ENCODE measurements at places on chromosomes 2 and 18.

GRCh38 chr2:106161938-106162820 lies 31.9 kb downstream of the UXS1 start:
- DNase-seq: no peak

DNA sequence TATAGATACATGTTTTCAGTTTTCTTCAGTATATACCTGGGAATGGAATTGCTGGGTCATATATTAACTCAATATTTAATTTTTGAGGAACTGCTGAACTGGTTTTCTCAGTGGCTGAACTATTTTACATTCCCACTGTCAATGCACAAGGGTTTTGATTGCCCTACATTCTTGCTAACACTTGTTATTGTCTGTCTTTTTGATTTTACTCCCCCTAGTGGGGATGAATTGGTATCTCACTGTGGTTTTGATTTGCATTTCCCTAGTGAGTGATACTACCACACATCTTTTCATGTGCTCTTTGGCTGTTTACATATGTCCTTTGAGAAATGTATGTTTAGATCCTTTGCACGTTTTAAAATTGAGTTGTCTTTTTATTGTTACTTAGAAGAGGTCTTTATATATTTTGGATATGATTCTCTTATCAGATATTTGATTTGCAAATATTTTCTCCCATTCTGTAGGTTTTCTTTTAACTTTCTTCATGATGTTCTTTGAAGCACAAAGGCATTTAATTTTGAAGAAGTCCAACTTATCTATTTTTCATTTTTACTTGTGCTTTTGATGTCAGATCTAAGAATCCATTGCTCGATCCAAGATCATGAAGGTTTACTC lies 36.2 kb downstream of the ASB1 start:
- no peak for DNase-seq

DNA sequence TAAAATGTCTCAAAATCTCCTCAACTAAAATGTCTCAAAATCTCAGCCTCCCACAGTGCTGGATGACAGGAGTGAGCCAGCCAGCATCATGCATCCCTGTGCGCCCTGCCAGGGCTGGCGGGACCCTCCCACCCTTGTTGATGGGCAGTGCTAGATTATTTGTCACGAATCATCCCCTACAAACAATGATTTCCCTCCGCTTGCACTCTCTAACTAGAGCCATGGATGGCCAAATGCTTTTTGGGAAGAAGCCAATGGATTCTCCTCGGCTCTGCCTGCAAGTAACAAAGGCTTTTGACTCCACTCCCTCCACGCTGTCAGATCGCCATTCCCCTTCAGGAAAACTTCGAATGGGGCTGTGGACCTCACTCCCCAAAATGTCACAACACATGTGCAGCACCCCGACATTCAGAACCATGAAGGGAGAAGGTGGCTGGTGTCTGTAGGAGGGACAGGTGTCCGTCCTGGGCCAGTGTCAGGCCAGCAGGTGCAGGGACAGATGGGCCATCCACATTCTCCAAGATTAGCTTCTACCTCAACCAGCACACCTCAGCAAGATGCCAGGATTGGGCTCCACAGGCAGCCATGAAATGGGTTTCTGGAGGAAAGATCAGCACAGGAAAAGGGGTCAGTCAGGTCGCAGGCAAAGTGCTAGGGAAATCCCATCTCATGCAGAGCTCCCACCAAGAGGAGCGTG lies 11.5 kb downstream of the AMER3 start:
- no peak for DNase-seq

- no peak for DNase-seq
Measured at GRCh38 chr2:77521548-77521891, 656 bp downstream of the LRRTM4 start.

DNA sequence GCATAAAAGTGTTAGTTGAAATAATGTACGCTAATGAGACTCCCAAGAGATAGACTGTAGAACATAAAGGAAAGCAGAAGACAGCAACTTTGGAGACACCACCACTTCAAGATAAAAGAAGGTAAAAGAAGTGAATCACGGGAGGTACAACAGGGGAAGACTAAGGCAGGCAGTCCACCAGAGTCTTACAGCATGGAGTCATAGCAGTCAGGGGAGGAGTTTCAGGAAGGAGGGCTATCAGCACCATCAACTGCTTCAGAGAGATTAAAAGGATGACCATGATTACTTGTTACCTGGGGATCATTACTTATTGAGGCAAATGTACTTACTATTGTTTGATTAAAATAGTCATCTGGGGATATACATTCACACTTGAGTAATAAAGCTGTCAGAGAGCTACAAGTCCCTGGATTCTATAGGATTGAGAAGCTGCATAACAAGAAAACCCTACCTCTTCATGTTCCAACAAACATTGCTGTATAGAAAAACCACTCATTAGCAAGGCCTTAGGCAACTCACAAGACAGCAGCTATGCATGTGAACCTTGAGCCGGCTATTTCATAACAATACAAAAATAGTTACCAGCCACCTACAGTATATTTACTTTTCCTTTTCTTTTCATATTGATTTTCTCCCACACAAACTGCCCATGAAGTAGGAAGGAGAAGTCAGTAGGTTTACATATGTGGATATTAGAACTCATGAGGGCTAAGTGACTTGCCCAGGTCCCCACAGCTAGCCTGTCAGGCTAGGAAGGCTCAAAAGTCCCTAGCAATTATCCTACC lies 101.7 kb downstream of the PDE11A start:
- no peak for DNase-seq

- no peak for DNase-seq
Measured at GRCh38 chr2:120014226-120014980, 1.5 kb downstream of the EPB41L5 start.

- DNase-seq: no peak
Measured at GRCh38 chr2:204104811-204105210, 168.2 kb downstream of the ICOS start.

- DNase-seq: no peak
Measured at GRCh38 chr2:198293281-198293680, 488.9 kb downstream of the PLCL1 start.

- DNase-seq: no peak
Measured at GRCh38 chr2:227402959-227403358, 15.2 kb upstream of the SCYGR1 start.

DNA sequence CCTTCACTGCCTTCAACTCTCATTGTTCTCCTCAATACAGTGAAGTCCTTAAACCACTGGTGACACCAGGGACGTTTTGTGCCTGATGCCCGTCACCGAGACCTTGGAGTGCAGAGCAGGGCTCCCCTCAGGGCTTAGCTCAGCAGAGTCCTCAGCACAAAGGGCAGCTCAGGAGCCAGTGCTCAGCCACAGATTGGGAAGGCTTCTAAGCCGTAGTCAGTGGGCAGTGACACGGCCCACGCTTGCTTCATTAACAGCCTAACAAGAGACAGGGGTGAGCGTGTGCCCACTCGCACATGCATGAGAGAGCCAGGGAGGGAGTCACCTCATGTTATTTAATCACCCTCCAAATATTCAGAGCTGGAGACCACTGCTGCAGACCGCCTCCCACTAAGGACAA lies 137.5 kb downstream of the SH3RF3 start:
- DNase-seq: no peak

GRCh38 chr2:221555494-221555846 lies 16.6 kb downstream of the EPHA4 start:
- no peak for DNase-seq

DNA sequence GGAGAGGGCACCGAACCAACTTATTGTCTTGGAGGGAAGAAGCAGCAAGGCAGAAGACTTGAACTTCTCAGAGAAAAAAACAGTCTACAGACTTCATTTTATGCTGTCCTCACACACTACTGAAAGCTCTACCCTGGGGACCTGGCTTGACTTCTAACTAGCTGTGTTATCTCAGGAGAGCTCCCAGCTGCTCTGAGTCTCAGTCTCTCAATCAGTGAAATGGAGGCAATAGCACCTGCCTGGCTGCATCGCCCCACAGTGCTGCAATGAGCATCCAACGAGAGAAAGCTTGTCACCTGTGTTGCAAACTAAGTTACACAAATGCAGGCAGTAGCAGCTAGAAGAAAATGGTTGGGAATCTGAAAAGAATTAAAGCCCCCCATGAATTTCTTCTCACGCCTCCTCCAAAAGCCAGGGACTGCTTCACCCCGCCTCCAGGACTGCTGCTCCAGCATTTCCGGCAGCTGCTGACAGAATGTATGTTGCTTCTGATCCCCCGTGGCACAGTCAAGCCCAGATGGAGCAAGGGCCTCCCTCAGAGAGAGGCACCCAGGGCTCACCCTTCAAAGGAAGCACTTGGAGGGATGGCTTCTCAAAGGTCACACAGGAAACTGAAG lies 116.3 kb downstream of the BCL11A start:
- no peak for DNase-seq

DNA sequence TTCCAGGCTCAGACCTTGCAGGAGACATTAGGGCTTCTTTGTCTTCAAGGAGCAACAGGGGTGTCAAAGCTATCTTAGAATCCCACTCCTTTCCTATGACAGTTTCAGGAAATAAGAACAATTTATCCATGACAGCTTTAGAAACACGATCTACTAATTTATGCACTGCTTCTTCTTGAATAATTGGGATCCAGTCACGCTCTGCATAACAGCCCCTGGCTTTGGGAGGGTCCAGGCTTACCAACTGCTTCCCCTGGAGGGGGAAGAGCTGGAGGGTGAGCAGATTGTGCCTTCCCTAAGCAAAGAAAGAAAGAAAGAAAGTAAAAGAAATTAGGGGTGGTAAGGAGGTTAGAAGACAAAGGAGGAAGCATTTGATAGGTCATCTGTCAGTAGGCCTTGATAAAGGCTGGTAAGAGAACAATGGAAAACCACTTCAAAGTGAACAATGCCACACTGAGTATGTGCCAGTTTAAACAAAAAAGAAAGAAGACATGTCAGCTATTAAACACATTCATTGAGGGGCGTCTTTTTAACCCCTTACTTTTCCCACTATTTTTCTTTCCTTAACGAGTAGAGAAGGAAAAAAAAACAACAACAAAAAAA lies 327.6 kb downstream of the DCC start:
- no peak for DNase-seq

DNA sequence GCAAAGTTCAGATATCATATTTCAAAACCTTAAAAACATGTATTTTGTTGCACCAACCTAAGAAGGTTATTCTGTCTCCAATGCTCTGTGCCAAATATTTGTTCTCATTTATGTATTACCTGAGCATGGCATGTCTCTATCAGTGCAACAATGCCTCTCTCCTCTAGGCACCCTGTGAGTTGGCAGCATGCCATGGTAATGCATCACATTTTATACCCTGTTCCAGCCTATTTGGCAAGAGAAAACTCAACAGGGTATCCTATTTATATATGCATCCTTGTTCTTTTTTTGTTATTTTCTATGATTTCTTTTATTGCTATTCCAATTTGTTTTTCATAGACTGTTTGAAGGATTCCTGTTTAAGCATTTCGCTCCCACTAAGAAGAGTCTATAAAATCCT lies 126.3 kb upstream of the NRXN1 start:
- DNase-seq: no peak

DNA sequence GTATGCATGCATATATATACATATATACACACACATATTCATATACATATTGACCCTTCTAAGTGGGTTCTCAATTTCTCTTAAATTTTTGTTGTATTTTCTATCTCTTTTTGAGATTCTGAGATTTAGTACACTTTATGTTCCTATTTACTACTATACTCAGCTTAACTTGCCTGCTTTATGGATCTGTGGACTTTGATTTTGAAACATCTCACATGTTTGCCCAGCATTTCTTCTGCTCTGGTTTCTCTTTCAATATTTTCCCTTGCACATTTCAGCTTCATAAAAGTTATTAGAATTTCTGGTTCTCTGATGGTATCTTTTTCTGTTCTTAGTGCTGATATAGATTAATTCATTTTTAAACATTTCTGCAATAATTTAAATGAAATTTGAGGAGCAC lies 380.6 kb downstream of the SPAG16 start:
- no peak for DNase-seq

DNA sequence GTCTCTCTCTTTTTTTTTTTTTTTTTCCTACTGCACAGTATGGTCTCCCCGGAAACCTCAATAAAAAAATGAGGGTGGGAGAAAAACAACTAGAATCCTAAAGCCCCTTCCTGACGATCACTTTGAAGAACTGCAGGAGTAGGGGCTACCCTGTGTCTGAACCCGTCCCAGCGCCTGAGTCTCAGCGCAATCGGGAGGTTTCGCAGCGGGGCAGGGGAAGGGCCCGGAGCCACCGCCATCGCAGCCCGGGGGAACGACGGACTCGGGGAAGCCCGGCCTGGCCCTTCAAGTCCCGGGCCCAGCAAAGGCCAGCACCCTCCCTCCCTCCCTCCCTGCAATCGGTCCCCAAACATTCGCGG lies 411 bp downstream of the NARS1 start:
- DNase-seq: no peak

GRCh38 chr2:164896634-164897355 lies 55.2 kb upstream of the COBLL1 start:
- no peak for DNase-seq

- no peak for DNase-seq
Measured at GRCh38 chr18:43581936-43582519, 304.7 kb upstream of the SYT4 start.

GRCh38 chr2:213252206-213252605 lies 32.1 kb upstream of the SPAG16 start:
- no peak for DNase-seq

DNA sequence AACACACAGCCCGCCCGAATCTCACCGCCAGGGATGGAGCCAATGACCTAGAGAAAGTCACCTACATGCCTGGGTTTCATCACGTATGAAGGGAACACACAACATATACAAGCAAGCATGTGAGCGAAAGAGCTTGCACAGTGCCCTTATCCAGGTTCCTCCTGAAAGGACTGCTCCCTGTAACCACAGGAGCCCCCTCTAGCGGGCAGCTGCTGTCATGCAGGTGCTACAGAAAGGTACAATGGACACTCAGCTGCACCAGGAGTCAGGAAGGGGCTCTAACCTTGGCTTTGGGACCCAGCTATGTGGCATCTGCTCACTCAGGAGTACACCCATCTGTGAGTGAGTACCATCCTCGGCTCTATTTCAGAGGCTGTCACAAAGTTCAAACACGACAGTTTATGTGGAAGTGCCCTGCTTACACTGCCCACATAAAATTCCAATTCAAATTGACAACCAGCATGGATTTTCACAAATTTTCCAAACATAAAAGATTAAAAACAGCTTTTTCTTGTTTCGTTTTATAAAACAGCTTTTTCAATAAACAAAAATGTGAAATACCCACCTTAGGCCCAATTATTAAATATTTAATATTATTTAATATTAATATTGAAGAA lies 3.5 kb downstream of the NDUFA10 start:
- DNase-seq: no peak

DNA sequence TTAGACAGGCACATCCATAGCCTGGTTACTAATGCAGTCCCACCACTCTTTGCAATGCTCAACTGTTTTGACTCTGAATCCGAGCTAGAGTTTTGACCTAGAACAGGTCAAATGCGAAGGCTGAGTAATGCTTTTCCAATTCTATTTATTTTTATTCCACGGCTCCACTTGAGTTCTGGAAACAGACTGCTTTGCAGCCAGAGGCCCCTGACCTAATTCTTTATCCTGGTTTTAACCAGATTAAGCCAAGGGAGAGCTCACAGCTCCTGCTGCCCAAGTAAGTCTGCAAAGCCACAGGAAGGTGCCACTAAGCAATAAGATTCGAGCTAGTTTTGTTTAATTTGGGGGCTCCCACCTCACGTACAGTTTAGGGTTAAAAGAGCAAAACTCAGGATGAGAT lies 51.4 kb downstream of the MREG start:
- DNase-seq: peak; percentile 78

- DNase-seq: no peak
Measured at GRCh38 chr18:58344861-58345463, 283.9 kb downstream of the ALPK2 start.

Data from brain pericyte (primary cell).